ENCODE measurements at places on chromosomes 11 and 22. TPM values are rescaled to one million over a fixed set of nuclear protein-coding genes. Genes with fewer than 3 reads are reported as not detected.

- no peak for DNase-seq
Measured at GRCh38 chr11:30282289-30282631, 40.6 kb upstream of the ARL14EP start.

The PNPLA3 gene
- total RNA-seq, result not detected

The APOBEC3G gene
- total RNA-seq, result 8.3 TPM

DNA sequence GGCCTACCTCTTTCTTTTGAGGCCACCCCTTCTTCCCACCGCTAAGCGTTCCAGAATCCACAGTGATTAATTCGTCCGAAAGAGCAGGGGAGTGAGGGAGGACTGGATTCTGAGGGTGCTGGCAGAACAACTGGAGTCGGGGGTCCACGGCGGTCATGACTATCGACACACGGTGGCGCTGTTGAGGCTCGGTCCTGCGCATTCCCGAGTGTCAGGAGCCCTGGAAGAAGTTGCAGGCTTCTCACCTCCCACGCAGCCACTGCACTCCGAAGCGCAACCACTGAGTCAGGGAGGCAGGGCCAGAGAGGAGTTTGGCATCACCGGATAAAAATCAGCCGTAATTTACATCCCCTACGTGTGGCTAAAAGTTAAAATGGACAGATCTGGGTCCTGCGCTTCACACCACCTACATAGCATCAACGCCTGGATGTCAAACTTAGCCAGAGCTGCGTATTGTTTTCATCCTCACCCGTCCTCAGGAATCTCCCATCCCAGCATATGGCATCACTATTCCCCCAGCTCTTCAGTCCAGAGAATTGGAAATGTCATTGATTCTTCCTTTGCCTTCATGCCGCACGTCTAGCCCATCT, 10.7 kb upstream of the CTSF start:
- peak; percentile 46 for DNase-seq

GRCh38 chr11:62439785-62440602, 21.2 kb downstream of the SCGB1A1 start:
- peak; percentile 35 for DNase-seq

DNA sequence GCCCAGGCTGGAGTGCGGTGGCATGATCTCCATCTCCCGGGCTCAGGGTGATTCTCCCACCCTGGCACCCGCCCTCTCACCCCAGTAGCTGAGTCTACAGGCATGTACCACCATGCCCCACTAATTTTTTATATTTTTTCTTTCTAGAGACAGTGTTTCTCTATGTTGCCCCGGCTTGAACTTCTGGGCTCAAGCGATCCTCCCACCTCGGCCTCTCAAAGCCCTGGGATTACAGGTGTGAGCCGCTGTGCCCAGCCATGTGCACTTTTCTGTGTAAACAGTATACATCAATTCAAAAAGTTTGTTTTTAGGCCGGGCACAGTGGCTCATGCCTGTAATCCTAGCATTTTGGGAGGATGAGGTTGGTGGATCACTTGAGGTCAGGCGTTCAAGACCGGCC, 14.7 kb downstream of the GRIK4 start:
- DNase-seq, result no peak

The TMEM132A gene
- 8.4 TPM for total RNA-seq

- DNase-seq, result no peak
Measured at GRCh38 chr11:61486011-61486620, 22.4 kb upstream of the LRRC10B start.

DNA sequence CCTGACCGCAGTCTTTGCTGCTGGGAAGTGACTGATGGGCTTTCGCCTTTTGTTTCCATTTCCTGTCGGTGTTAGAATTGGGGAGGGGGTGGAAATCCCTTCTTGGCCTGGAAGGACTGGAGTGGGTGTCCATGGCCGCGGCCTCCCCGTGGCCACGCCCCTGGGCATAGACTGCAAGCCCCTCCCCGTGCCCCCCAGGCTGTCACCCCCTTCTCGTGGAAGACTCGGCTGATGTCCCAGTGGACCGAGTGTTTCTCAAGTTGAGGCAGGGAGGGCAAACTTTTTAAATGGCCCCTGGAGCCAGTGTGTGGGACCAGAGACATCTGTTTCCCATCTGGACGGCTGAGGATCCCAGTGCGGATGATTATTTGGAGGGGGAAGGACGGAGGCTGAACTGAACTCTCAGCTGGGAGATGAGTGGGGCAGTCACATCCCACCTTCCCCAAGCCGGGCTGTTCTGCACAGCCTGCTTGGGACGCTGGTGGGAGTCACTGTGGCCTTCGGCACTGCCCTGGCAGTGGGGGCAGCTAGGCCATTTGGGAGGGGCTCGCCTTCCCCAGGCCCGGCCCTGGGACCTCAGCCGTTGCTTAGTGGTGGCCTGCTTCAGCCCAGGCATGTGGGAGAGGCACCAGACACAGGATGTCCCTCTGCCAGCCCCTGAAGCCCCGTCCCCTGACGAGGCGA, 1.6 kb downstream of the CD81 start:
- DNase-seq, result no peak

DNA sequence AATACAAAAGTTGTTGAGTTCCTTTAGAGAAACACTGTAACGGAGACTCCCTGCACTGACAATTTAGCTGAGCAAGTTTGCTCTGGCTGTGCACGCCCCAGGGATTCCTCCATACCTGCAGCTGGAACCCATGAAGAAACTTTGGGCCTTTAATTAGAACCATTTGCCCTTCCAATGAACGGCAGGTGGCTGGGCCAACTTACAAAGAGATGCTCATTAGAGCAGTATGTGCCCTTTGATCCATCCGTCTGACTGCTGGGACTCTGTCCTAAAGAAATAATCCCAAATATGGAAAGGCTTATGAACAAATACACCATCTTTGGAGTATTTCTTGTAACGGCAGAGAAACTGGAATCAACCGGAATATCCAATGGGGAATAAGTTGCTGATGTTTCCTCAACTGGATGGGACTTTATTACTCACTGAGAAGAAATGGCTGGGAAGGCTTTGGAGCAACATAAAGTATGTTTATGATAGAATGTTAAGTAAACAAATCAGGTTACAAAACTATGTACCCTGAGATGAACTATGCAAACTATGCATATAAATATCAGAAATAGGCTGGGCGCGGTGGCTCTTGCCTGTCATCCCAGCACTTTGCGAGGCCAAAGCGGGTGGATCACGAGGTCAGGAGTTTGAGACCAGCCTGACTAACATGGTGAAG, 24.4 kb upstream of the FBLN1 start:
- DNase-seq, result no peak

The DCDC1 gene
- not detected for total RNA-seq

DNA sequence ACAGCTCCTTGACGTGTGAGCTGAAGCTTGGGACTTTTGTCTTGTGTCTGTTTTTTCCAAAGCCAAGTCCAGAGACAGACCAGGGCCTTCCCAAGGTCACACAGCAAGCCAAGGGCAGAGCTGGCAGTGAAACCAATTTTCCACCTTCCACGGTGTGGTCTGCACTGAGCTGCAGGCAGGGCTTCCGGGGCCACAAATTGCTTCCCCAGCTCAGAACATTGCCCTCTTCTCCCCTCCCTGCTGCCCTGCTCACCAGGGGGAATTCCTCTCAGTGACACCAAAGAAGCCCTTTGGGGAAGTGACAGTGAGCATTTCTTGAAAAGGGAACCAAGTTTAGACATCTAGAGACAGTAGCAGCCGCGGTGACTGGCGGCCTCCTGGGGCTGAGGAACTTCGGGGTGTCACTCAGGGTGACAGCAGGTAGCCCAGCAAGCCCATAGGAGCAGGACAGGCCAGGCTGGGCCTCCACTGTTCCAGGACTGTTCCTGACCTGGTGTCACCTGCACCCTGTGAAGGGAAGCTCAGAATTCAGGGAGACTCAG, 9.2 kb downstream of the FXYD2 start:
- DNase-seq, result no peak

The PTPRCAP gene
- 4.0 TPM for total RNA-seq

DNA sequence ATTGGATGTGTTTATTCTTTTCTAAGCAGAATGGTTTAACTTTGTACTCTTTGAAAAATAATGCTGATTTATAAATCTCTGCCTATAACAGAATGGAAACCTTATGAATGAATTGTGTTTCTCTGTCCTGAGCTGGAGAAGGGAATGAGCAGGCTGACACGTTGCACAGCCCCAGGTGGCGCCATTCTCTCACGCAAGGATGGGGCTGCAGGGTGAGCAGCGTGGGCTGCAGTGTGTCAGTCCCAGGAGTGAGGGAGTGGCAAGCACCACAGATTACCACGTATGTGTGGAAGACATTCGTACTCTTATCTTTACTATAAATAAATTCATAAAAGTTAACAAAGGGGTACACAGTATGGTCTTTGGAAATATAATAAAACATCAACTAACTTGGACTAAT, 33.4 kb downstream of the FDX1 start:
- no peak for DNase-seq

GRCh38 chr11:57444362-57445121, 15.8 kb upstream of the RTN4RL2 start:
- DNase-seq, result no peak

GRCh38 chr11:35953081-35953760, 9.4 kb downstream of the LDLRAD3 start:
- DNase-seq, result no peak

GRCh38 chr11:64208086-64208795, 1.7 kb downstream of the FERMT3 start:
- no peak for DNase-seq

- no peak for DNase-seq
Measured at GRCh38 chr11:115848080-115848479, 343.9 kb upstream of the CADM1 start.

The FUT4 gene
- total RNA-seq, result 14.1 TPM

DNA sequence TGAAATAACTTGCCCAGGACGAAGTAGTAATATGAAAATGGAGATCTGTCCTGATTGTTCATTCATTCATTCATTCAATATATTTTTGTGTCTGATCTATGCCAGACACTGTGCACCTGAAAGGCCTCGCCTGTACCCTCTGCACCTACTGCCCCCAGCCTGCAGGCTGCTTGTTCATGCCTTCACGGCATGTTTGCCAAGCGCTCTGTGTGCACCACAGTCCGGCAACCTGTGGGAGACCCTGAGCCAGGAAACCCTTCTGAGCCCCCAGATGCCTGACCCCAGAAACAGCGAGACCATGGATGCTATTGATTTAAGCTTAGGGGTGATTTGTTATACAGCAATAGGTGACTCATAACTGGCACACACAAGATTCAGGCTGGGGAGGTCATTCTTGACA, 47.0 kb downstream of the RTL6 start:
- DNase-seq, result no peak

- no peak for DNase-seq
Measured at GRCh38 chr11:13972944-13973343, 10.4 kb downstream of the SPON1 start.

GRCh38 chr22:23080613-23081290, 10.4 kb downstream of the GNAZ start:
- no peak for DNase-seq

The PNPLA2 gene
- 115 TPM for total RNA-seq

The TTLL8 gene
- total RNA-seq, result not detected

DNA sequence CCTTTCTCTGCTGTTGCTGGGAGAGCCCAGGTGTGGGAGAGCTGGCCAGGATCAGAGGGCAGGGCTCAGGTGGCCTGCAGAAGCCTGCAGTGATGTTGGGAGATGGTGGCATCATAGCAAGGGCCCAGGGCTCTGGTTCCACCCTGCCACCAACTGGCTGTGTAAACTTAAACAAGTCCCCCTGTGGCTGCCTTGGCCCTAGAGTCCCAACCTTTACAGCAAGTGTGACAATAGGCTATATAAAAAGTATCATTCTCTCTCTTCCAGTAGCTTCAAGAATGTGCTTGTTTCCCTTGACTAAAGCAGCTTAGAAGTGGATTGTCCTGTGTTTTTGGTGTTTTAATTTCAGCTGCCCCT, 201.8 kb upstream of the E2F8 start:
- no peak for DNase-seq

The TNNT3 gene
- total RNA-seq, result 9.7 TPM

The MYOD1 gene
- not detected for total RNA-seq

DNA sequence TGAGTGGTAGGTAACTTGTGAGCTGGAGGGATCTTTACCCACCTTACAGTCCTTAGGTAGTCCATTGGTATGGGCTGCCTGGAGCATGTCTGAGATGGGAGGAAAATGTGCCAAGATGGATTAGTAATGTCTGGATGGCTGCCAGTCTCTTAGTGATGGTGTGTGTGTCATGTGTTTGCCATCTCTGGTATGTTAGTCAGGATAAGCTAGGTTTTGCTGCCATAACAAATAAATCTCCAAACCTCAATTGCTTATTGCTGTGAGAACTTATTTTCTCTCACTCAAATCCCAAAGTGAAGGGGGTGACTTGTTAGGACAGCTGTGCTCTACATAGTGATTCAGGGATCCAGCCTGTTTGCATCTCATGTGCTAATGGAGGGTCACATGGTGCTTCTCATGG, 40.9 kb upstream of the MYEOV start:
- DNase-seq, result no peak

The GPR83 gene
- total RNA-seq, result 0.27 TPM

- peak; percentile 65 for DNase-seq
Measured at GRCh38 chr11:12137938-12138731, 27.7 kb downstream of the MICAL2 start.

Measured in thoracic aorta (tissue), 2 donors.